ENCODE measurements at places on chromosomes 3 and 15.

GRCh38 chr3:123642182-123642956, 57.5 kb upstream of the HACD2 start:
- DNase-seq, result peak; percentile 99

- no peak for DNase-seq
Observed at GRCh38 chr3:195744437-195744836, 23.7 kb downstream of the MUC20 start.

- DNase-seq, result no peak
Observed at GRCh38 chr3:177367788-177368187, 170.5 kb upstream of the TBL1XR1 start.

DNA sequence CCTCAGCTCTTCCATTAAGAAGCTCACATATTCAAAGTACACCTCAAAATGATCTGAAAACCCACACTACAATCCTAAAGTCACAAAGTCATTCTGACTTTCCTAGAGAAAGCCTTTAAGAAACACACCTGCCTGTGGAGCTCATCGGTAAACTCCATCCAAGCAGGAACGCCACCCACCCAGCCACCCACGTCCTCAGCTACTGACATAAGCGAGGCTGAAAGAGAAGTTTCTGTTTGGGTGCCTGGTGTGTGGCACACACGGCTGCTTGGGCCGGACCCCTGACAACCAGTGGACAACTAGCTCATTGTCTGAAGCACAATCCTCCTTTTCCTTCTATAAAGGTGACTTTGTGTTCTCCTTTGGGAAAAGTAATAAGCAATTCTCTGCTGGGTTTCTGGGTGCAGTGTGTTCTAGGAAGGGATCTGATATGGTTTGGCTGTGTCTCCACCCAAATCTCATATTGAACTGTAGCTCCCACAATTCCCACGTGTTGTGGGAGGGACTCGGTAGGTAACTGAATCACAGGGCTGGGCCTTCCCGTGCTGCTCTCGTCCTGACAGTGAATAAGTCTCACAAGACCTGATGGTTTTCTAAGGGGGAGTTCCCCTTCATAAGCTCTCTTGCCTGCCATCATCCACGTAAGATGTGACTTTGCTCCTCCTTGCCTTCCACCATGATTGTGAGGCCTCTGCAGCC, 26.1 kb downstream of the FAM174B start:
- DNase-seq, result no peak

GRCh38 chr3:42072831-42073301, 18.3 kb upstream of the TRAK1 start:
- DNase-seq, result peak; percentile 32

GRCh38 chr3:3705090-3705775, 94.0 kb upstream of the LRRN1 start:
- no peak for DNase-seq

GRCh38 chr15:52104532-52105004, 8.0 kb downstream of the BCL2L10 start:
- DNase-seq, result no peak

DNA sequence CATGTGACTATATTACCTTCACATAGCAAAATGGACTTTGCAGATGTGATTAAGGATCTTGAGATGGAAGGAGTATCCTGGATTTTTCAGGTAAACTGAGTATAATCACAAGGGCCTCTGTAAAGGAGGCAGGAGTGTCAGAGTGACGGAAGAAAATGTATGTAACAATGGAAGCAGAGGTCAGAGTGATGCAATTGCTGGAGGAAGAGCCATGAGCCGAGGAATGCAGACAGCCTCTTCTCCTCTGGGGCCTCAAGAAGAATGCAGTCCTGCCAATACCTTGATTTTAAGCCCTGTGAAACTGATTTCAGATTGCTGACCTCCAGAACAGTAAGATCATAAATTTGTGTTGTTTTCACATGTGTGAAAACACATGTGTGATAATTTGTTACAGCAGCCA, 15.1 kb downstream of the HEMK1 start:
- DNase-seq, result no peak

DNA sequence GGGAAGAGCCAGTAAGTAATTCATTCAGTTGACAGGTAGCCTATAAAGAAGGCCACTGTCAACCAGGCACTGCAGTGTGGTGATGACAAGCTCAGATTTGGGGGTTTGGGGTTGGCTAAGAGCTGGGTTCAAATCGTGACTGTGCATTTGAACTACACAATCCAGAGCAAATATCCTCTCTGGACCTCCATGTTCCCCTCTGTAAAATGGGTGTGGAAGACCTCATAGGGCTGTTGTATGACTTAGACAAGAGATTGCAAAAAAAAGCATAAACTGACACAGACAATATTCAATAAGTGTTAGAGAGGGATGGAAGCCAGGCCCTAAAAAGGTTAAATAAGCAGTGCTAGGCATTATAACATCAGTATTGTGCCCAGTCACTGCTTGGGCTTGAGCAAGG, 59.7 kb upstream of the CTDSPL start:
- no peak for DNase-seq

- no peak for DNase-seq
Observed at GRCh38 chr15:66563126-66563525, 2.7 kb downstream of the LCTL start.

GRCh38 chr3:53780806-53781205, 65.4 kb downstream of the CHDH start:
- no peak for DNase-seq

GRCh38 chr15:66923438-66923881, 141.9 kb upstream of the SMAD3 start:
- peak; percentile 76 for DNase-seq

- DNase-seq, result no peak
Observed at GRCh38 chr15:97037080-97037479, 706.6 kb downstream of the NR2F2 start.

DNA sequence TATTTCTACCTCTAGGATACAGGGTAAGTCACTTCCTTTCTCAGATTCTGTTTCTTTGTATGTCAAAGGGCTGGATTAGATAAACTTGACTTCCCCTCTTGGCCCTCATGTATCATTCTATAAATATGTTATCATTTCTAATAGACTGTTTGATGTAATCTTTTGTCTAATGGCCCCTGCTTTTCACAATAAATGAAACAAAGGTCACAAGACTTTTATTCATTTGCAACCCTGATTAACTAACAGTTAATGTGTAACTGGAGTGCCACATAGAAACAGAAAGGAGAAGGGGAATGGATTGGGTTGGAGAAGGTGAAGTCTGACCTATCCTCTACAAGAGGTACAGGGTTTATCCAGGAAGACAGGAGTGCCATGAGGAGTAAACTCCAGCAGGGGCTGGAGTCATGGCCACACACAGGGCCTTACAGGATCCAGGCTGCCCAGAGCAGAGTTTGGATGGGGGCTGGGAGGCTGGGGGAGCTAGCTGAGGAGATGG, 8.0 kb upstream of the B3GNT5 start:
- no peak for DNase-seq

DNA sequence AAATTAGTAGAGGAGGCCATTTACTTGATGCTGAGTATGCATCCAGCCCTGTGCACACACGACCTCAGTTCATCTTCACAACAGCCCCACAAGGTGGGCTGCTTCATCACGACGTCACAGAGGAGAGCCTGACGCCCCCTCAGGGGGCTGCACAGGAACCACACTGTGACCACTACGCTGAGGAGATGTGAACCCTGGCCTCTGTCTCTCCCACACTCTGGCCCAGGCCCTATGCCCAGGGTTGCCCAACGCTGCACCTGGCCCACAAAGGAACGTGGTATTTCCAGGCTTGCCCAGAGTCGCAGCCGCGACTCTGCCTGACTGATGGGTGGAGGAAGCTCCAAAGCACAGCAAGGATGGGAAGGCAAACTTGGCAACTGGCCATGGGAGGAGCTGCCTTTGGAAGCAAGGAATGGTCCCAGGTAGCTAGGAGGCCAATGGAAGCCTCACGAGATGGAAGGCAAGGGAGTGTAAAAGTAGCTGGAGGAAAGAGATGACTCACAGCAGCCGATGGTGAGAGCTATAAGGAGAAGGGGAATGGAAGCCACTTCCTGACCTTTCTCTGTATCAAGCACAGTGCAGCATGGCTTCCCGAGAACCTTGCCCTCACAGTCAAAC, 226.0 kb downstream of the KLF13 start:
- DNase-seq, result no peak

- DNase-seq, result no peak
Observed at GRCh38 chr15:63947228-63947627, 99.1 kb downstream of the DAPK2 start.

DNA sequence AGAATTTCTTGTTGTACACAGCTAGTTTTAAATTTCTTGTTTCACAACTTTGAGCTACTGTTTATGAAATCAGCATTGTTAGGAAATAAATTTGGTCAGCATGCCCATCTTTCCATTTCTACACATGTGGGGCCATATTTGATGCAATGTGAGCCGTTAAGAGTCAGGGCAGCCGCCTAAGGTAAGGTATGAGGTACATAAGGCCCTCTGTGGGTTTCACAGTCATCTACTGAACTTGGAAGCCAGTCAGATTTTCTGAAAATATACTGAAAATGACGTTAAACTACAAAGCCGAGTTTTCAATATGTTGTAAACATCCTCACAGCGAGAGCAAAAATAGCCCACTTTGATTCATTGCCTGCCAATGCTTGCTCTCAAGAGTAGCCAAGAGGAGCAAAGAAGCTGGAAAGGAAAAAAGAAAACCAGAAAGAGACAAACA, 94.7 kb upstream of the PDZRN3 start:
- DNase-seq, result no peak

- DNase-seq, result no peak
Observed at GRCh38 chr3:58508437-58508836, 16.5 kb downstream of the KCTD6 start.

DNA sequence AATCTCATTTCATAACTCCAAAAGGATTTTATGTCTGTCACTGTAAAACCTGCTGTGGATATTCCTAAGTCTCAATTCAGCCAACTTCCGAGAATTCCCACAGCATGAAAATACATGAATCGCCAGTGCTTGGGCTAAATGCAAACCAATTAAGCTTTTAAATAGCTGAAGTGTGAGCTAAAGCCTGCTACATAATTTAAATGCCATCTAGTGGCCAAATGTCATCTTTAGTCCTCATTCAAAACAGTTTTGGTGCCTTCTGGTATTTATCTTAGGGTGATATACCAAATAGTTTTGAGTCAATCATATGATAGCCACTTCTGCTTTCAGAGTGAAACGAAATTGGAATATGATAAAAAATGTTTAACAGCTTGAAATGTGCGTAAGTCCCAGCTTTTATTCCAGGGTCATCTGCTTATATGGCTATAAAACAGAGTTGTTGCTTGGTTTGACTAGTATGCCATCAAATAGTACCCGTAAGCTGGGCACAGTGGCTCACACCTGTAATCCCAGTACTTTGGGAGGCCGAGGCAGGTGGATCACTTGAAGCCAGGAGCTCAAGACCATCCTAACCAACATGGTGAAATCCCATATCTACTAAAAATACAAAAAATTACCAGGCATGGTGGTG, 41.8 kb upstream of the CCNL1 start:
- no peak for DNase-seq

GRCh38 chr15:62119874-62120273, 45.2 kb downstream of the C2CD4B start:
- no peak for DNase-seq

- DNase-seq, result peak; percentile 70
Observed at GRCh38 chr3:45026957-45027356, 854 bp downstream of the CLEC3B start.

- DNase-seq, result no peak
Observed at GRCh38 chr3:112395181-112395895, 62.4 kb downstream of the CD200 start.

GRCh38 chr15:46260937-46261336, 626.1 kb downstream of the SQOR start:
- DNase-seq, result peak; percentile 14

- no peak for DNase-seq
Observed at GRCh38 chr3:97958396-97958795, 13.8 kb downstream of the RIOX2 start.
